Activated CD8-positive, alpha-beta memory T cell treated with anti-CD3 and anti-CD28 coated beads for 1 hour (primary cell): ENCODE measurements at places on chromosomes 5 and 9.

GRCh38 chr5:144108131-144108530 lies 62.3 kb downstream of the YIPF5 start:
- no peak for DNase-seq

DNA sequence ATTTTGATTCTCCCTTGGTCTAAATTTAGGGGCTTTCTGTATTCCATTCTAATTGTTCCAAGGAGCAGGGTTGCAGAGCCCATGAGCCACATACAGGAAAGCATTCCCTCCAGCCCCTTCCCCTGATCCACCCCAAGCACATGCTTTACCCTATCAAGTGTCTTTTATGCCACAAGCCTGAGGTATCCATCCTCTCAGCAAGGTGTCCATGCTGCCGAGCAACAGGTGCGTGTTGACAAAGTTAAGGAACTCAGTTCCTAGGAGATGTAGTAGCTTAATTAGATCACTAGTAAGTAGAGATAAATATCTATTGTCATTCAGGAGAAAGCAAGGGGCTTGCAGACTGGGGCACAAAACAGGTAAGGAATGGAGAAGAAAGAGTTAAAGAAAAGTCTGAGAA lies 57.8 kb downstream of the FEM1C start:
- DNase-seq: no peak

DNA sequence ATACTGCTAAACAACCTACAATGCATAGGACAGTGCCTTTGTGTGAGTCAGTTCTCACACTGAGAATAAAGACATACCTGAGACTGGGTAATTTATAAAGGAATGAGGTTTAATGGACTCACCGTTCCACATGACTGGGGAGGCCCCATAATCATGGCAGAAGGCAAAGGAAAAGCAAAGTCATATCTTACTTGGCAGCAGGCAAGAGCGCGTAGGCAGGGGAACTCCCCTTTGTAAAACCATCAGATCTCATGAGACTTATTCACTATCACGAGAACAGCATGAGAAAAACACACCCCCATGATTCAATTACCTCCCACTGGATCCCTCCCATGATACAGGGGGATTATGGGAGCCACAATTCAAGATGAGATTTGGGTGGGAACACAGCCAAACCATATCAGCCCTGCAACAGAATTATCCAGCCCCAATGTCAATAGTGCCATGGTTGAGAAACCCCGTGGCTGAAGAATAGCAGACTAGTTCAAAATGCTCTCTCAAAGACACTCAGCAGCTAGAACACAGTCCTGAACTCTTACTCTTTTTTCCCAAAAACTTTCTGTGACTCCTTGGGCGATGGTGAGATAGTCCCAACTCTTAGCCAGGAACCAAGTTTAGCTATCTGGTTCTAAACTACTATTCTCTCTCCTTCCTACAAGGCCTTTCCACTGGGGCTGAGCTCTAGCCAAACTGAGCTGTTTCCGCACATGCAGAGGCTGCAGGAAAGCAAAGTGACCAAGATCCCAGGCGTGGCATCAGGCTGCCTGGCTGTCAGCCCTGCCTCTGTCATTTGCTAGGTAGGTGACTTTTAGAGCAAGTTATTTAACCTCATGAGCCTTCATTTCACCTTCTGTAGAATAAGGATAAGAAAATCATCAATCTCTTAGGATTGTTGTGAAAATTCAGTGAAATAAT lies 21.7 kb downstream of the FAT2 start:
- DNase-seq: no peak

DNA sequence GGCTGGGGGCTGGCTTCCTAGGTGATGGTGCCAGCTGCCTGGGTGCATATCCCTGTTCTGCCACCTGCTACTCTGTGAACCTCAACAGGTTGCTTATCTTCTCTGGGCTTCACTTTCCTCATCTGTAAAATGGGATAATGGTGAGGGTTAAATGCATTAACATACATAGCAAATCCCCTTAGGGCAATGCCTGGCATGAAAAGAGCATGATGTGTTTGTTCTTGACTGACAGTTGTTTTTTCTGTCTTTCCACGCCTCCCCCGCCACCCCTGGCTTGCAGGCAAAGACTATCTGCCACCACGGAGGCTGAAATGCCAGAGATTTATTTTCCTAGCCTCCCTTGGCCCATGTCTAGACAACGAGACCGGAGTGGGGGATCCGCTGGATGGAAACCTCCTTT lies 280.5 kb downstream of the NSG2 start:
- no peak for DNase-seq

GRCh38 chr5:150397146-150397781 lies 15.4 kb downstream of the CD74 start:
- no peak for DNase-seq

DNA sequence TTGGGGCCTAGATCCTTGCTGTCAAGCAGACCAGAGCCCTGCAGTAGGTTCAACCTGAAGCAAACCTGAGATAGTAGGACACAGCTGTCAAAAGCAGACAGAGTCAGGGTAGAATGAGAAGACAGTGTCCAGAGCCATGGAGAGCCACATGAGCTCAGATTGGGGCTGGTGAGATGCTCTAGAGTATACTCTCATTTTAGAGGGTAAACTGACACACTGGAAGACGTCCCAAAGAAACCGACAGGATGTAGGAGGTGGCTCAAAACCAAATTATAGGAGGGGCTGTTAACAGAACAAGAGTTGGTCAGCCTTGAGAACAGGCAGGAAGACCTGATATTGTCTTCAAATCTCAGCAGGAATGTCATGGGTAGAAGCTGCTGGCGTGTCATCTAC lies 11.5 kb downstream of the CCDC69 start:
- no peak for DNase-seq

DNA sequence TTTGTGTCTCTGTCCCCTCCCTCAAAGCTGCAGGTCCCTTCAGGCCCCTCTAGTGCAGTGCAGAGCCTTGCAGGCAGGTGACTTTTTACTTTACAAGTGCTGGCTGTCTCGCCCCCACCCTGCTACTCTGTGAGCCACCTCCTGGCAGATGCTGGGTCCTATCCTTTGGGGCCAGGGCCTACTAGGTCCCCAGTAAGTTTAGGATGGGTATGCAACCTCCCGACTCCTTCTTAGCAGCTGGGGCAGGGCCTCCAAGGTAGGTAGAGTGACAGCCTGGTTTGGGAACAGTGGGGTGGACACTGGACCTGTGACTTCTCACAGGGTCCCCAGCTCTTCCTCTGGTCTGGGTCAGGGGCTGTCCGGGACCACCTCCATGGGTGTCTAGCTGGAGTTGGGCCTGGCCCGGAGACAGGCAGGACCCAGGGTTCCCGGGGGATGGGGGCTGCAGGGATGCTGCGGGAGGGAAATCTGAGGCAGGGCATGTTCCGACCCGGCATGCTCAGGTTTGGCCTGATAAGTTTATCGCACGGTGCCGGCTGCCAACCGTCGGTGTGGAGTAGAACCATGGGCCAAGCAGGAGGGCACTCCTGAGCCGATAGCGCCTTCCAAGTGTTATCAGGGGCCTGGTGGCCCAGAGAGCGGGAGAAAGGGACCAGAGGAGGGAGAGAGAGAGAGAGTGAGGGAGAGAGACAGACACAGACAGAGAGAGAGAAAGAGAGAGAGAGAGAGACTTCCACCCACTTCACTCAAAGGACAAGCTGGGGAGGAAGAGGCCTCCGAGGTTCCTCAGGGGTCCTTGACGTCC lies 20.5 kb downstream of the GFI1B start:
- no peak for DNase-seq

GRCh38 chr5:125961150-125961549 lies 462.1 kb upstream of the GRAMD2B start:
- DNase-seq: no peak

DNA sequence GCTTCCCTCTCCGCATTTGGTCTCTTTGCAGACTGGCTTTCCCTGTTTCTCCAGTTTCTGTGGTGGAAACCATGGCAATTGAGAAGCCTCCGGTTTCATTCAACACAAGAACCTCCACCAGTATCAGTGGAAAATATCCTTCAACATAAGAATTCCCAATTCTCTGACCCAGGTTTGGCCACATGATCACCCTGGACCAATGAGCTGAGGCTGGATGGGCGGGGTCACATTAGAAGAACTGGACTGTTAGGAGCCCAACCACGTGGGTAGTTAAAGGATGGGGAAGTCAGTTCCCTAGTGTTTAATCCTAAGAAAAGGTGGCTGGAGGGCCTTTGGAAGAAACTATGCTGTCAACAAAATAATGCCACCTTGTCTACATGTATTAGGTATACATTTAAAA lies 336.3 kb downstream of the DMRT2 start:
- DNase-seq: no peak

DNA sequence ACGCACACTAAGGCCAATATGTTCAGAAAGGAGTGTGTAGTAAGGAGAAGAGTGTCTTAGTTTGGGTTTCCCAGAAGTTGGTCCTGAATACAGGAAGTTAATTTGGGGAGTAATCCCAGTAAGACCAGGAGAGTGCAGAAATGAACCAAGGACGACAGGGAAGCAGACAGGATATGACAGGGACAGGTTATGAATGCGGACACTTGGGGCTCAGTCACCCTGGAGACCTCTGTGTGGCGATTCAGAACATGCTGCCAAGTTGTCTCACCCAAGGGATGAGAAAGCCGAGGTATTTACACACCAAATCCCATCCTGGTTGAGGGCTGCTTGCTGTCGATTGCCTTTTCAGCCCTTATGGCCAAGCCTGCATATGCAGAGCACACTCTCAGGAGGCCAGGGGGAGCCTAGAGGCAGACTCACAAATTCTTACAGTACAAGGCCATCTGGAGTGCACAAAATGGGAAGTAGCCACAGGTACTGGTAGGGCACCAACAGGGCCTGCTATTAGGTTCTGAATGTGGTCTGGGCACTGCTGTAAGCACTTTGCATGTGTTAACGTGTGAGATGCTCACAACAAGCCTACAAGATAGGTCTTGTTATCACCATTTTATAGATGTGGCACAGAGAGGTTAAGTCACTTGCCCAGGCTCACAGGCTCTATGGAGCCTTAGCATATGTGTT lies 233.1 kb upstream of the ANKRD55 start:
- DNase-seq: no peak

- DNase-seq: no peak
Measured at GRCh38 chr9:36584620-36585460, 12.1 kb downstream of the MELK start.

DNA sequence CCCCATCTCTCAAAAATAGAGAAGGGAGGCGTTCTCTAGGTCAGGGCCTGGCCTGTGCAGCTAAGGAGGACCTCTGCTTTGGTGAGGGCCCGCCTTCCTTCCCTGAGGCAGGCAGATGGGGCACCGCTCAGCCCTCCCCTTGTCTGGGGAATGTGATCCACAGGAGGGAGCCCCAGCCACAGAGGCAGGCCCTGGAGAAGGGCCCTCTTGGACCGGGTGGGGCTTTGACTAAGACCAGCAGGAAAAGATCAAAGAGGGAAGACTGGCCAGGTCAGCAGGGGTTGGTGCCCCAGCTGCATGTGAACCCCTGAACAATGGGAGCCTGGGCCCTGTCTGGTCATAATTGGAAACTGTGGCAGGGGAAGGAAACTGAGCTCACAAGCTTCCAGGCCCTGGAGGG lies 21.9 kb downstream of the PTPA start:
- no peak for DNase-seq

- no peak for DNase-seq
Measured at GRCh38 chr5:111983459-111983858, 226.5 kb upstream of the NREP start.

DNA sequence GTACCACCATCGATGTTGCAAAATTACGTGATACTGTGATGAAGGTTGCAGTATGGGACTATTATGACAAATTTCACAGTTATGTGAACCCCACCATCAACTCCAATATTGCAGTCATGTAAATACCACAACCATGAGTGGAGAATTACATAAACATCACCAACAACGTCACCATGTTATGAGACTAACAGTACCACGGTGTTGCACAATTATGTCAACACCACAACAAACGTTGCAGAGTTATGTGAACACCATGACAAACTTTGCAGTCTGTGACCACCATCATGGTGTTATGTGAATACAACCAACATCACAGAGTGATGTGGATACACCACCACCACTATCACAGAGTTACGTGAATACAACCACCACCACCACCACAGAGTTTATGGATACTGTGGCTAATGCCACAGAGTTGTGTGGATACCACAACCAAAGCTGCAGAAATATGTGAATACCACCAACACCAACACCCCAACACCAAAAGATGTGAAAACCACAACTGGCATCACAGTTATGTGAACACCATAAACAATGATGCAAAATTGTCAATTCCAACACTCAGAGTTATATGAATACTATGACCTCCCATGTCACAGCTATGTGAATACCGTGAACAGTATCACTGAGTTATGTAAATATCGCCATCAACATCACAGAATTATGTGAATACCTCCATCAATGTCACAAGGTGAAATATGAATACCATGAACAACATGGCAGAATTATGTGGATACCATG lies 62.4 kb downstream of the SHC3 start:
- DNase-seq: no peak

DNA sequence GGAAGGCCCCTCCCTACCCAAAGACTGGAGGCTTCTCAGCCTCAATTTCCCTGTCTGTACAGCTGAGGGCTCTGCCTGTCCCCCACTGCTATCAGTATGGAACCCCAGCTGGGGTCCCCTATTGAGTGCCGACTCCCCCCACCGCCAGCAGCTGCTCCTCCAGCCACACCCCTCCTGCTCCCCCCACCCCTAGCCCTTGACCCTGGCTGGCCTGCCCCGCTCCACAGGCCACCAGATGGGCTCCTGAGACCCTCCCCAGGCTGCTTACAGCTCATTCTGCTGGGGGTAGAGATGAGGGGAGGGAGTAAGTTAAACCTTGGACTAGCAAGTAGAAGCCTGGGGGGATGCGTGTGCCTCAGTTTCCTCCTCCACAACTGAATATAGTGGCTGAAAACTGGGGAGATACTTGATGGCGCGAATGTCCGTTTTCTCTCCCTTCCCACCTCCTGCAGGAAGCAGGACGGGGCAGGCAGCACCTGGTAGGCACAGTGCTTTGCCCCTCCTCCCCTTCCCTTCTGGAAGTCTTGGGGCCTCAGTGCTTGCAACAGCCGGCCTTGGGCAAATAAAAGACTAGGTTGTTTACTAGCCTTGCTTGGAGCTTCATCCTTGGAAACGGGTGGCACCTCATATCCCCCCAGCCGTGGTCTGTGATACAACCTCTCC lies 19.1 kb downstream of the URM1 start:
- no peak for DNase-seq

DNA sequence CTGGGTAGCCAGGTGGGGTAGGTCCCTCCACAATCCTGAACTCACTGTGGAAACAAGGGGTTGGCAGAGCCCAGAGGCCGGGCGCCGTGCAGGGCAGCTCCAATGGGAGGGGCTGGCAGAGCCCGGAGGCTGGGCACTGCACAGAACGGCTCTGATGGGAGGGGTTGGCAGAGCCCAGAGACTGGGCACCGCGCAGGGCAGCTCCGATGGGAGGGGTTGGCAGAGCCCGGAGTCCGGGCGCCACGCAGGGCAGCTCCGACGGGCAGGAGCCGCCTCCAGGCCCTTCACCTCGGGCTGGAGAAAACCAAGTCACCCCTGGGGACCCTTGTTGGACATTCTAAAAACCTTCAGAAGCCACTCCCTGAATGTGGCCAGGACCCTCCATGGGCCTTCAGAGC lies 9.3 kb downstream of the NACC2 start:
- no peak for DNase-seq

DNA sequence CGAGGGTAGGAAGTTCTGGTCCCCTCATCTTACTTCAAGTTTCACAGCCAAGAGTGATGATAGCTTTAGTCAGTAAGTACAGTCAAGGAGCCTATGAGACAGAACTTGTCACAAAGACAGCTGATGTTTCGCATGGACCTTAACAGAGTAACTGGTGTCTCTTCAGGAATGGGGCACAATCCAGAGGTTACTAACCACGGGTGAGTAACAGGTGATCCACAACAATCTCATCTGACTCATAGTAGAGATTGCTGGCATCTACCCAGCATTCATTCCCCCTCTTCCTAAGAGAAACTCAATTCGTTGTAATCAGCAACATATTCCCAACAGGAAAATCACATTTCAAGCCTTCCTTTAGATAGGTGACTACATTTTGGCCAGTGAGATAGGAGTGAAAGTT lies 126.7 kb downstream of the SNX18 start:
- no peak for DNase-seq
